ENCODE measurements at places on chromosomes 2 and 18.

- DNase-seq: no peak
These were observed 95.4 kb upstream of the FN1 start for GRCh38 chr2:215531284-215531683.

GRCh38 chr2:224407241-224407701, 5.4 kb upstream of the FAM124B start:
- no peak for DNase-seq

GRCh38 chr2:241553981-241554380, 4.6 kb upstream of the BOK start:
- DNase-seq: no peak

DNA sequence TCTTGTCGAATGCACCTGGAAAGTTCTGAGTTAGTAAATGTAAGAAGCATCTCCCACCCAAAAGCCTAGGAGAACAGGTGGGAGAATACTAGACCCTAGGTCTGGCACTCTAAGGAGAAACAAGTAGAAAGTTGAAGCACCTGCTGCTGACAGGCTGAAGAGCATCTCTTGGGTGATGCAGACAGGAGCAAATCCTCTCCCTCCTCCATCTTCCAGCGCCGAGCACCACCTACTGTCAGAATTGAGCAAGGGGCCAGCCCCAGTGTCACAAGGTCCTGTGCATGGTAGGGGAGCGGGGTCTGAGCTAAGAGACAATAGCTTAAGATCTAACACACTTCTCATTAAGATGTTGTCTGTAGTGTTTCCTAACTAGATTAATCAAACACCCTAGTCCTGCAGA, 52.9 kb downstream of the HK2 start:
- DNase-seq: no peak

DNA sequence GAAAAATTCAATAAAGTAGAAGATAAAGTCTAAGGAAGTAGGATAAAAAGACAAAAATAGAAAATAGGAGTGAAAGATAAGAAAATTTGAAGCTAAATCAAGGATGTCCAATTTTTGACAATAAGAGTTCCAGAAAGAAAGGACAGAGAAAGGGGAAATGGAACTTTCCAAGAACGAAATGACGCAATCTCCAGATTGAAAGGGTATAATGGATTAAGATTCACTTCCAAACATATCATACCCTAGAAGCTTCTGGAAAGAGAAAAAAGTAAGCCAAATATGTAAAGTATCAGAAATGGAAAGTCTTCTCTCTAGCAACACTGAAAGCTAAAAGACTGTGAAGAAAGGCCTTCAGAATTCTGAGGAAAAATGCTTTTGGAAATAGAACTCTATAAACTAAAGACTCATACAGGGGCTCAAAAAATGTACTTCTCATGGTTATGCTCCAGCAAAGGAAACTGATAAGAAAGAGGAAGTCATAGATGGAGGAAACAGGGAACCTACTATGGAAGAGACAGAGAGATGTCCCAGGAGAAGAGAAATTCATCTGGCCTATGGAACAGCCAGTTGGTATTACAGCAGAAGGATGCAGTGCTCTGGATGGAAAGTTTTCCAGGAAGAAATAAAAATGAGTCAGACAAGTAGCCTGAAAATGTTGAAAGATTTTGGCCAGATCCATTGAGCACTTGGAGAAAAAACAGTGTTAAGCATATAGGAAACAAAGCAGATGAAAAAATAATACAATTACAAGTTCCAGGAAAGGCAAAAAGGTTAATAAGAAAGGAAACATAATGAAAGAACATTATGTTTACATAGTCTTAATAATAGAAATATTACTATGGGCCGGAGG, 20.1 kb downstream of the CASP8 start:
- no peak for DNase-seq

DNA sequence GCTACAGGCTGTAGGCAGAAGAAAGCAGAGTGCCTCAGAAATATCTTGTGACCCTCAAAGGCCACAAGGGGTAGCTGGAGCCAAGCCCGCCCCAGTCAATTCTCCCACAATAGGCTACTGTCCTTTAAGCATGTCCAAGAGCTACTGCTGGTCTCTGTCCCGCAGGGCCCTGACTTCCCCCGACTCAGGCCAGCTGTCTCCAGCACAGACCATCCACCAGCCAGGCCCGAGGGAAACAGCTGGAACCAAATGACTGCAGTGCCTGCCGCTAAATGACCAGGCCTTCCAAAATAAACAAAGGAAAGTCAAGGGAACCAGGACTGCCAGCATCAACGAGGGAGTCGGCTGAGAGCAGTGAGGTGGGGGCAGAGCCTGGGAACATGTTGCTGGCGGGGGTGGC, 36.7 kb downstream of the MCFD2 start:
- DNase-seq: no peak

DNA sequence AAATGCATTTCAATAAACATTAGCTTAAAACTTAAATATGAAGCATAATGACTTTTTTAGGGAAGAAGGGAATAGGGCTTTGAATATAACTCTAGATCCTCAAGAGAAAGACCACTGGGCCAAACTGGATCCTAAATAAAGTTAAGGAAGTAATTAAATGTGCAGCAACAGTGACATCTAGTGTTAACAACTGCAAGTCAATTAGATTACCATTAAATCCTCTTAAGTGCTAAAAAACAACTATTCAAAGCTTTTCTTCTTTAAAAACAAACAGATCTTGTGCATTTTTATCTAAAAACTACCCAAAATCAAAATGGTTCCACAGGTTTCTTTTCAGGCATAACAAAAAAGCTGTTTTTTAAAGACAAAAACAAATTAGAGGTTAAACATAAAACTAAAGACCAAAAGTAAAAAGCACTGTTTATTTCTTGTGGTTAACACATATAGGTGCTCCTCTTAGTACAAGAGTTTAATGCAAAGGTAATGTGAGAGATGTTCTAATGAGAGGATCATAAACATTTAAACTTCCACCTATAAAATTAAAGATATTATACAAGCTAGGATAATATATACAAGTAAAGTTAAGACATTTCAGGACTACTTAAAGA, 111.4 kb downstream of the THADA start:
- DNase-seq: peak; percentile 61

DNA sequence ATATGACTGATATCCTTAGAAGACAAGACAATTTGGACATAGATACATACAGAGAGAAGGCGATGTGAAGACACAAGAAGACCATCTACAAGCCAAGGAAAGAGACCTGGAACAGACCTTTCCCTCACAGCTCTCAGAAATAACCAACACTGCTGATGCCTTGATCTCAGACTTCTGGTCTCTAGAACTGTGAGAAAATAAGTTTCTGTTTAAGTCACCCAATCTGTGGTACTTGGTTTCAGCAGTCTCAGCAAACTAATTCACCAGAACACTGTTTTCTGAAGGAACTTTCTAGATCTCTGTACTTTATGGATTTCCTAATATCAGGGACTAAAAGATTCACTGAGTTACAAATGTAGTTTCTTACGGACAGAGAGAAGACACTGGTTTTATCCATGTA, 58.8 kb downstream of the NAB1 start:
- no peak for DNase-seq

DNA sequence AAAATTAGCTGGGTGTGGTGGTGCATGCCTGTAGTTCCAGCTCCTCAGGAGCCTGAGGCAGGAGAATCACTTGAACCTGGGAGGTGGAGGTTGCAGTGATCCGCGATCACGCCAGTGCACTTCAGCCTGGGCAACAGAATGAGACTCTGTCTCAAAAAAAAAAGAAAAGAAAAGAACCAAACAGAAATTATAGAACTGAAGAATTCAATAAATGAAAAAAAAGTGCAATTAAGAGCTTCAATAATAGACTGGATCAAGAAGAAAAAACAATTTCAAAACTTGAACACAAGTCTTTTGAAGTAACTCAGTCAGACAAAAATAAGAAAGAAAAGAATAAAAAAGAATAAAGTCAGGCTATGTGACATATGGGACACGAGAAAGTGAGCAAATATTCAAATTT, 175.8 kb upstream of the ZSWIM2 start:
- DNase-seq: no peak

GRCh38 chr2:18118703-18119102, 240.2 kb downstream of the KCNS3 start:
- no peak for DNase-seq

- DNase-seq: no peak
These were observed 777 bp downstream of the GALNT3 start for GRCh38 chr2:165793161-165793778.

DNA sequence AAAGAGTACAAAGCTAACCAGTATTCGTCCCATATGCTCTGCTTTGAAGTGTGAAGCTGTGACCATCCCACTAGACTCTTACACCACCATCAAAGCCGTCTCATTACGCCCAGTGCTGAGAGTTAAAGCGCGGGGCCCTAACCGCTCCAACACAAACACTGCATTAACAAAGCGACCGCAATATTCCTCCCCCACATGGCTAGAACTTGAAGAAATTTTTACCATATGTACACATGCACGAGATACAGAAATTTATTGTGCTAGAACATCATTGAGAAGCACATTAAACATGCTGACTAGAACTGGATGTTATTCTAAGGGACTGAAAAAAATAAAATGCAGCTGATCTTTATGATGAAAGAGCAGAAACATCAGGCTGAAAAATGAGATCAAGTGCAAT, 20.5 kb downstream of the FTCDNL1 start:
- DNase-seq: no peak

DNA sequence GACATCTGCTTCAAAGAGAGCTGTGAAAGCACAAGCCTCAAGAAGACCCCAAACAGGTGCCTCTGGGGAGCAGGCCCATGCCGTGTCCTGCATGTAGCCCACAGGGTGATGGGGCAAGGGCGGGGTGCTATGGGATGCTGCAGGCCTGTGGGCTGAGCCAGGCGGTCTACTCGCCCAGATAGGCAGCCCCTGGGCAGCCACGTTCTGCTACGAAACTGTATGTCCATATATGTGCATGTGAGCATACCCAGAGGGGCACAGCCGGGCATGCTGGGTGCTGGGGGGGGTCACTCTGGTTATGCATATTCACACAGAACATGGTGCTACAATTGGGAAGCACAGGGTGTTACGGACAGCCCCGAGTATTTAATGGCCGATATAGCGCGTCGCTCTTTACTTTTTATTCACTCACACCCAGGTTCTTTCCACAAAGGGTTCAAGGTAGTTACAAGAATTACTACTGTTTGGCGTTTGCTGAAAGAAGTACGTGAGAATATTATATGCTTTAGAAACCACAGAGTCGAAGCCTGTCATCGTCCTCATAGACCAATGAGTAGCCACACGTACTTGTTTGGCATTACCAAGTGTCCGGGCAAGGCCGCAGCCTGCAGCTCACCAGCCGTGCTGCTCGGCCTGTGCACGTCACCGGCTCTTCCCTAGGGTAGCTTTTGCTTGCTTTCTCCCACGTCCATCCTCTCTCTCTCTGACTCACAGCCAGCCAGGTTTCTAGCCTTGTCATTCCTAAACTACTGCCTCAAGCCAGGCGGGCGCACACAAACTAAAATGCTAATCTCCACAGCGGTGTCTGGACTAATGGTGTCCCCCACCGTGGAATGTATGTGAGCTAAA, 14.4 kb downstream of the MTERF4 start:
- no peak for DNase-seq

GRCh38 chr2:133338224-133338623, 230.0 kb downstream of the NCKAP5 start:
- DNase-seq: peak; percentile 55

DNA sequence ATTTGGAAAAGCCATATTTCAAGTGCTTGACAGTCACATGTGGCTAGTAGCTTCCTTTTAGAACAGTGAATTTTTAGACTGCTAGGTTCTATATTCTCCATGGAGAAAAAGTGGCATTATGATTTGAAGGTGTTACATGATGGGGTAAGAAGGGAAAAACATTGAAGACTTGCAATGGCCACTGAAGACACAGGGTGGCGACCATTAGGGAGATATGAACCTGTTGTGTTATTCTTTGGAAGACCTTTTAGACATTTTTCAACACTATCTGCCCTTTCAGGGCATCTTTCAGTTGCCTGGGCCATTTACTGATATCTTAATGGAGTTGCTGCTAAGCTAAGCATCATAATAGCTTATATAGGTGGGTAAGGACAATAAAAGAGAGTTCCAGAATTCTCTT, 1387.2 kb downstream of the SUCLG1 start:
- DNase-seq: no peak

DNA sequence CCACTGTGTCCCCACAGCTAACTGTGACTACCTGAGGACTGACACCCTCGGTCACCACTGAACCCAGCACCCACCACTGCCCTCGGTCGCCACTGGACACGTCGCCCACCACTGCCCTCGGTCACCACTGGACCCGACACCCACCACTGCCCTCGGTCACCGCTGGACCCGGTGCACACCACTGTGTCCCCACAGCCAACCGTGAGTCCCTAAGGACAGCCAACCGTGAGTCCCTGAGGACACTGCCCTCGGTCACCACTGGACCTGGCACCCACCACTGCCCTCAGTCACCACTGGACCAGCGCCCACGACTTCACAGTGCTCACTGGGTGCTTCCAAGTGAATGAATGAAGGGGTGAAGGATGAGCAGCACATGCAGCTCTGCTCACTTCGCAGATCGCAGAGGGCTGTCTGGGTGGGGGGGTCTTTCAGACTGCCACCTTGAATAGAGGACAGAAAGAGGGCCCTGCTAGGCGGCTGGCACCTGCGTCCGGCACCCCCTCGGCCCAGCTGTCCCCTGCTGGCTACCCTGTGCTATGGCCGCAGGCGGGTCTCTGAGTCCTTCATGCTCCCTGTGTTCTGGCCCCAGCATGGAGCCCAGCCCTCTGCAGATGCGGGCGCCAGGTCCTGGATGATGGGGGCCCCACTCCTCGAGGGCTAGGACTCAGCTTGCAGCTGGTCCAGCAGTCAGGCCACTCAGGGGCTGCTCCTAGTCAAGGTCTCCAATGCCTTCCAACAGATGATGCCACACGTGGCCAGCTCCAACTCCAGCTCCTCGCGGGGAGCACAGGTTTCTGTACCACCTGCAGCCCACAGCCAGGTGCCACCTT, 51.4 kb upstream of the GPC1 start:
- DNase-seq: no peak

GRCh38 chr2:1656326-1656960, 87.9 kb downstream of the PXDN start:
- DNase-seq: no peak

DNA sequence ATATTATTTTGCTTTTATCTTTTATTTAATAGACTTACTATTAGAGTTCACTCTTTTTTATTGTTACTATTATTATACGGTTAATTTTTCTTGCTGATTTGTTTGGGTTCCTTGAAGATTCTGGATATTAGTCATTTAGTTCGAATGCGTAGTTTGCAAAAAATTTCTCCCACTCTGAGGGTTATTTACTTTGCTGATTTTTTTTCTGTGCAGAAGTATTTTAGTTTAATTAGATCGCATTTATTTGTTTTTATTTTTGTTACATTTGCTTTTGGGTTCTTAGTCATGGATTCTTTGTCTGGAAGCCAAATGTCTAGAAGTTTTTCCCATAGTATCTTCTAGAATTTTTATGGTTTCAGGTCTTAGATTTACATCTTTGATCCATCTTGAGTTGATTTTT, 585.2 kb downstream of the CPS1 start:
- no peak for DNase-seq

- DNase-seq: no peak
These were observed 5.2 kb downstream of the ASIC4 start for GRCh38 chr2:219519526-219519916.
